Stimulated activated CD8-positive, alpha-beta memory T cell treated with anti-CD3 and anti-CD28 coated beads, Interleukin-12 subunit alpha, Interleukin-12 subunit beta, amount 100 ng/mL, for 4 hours (primary cell): ENCODE measurements at places on chromosomes 13 and 19.

DNA sequence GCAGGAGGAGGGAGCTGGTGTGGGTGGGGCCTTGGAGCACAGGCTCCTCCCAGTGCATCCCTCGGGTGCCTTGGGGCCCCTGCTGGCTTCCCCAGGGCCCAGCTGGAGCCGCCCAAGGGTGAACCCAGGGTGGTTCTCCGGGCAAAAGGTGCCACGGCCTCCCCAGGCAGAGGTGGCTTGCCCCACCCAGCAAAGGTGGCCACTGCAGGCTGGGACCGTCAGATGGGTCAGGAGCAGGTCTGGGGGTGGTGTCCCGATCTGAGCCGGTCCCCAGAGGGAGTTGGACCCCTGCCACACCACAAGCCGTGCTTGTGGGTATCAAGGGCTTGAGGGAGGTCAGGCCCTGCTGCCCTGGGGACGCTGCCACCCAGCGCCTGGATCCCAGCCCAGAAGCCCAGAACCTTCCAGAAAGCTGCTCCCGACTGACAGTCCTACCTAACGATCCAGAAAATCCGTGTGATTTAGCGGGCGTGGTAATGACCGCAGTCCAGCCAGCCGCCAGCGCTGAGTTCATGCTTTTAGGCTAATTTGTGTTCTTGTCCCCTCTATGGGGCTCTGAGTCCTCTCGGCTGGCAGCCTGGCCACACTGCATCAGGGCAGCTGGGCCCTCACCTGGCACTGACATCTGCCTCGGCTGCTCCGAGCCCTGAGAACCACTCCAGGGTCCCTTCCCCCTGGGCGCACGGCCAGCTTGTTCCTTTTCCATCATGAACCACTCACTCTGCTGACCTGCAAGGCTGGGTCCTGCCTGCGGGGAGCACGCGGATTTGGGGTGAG, 5.0 kb upstream of the GRIN3B start:
- DNase-seq, result no peak

DNA sequence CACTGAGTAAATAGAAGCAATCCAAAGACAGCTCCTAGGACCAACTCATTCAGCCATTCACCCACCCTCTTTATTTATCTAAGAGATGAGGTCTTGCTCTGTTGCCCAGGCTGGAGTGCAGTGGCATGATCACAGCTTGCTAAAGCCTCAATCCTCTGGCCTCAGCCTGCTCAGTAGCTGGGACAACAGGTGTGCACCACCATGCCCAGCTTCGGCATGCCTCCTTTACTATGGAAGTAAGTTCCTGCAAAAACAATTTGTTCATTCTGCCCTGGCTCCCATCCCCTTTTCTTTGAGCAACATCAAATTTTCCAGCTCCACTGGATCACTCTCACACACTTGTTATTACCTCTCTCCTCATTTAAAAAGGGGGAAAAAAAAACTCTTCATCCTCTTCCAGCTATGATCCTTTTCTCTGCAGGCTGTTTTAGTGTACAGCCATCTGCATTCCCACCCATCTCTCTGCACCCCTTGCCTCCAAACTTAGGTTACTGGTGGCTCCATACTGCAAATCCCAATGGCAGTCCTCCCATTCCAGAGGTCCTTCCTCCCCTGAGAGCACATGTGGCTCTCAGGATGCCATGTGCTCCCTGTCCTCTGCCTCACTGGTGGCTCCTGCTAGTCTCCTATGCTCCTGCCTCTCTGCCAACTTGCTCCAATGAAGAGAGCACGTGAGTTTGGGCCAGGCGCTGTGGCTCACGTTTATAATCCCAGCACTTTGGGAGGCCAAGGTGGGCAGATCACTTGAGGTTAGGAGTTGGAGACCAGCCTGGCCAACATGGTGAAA, 2.2 kb downstream of the ELOF1 start:
- no peak for DNase-seq

- DNase-seq, result no peak
Observed at GRCh38 chr19:48290401-48290770, 20.5 kb downstream of the ZNF114 start.

GRCh38 chr19:13008926-13009787, 13.9 kb downstream of the NFIX start:
- DNase-seq, result no peak

DNA sequence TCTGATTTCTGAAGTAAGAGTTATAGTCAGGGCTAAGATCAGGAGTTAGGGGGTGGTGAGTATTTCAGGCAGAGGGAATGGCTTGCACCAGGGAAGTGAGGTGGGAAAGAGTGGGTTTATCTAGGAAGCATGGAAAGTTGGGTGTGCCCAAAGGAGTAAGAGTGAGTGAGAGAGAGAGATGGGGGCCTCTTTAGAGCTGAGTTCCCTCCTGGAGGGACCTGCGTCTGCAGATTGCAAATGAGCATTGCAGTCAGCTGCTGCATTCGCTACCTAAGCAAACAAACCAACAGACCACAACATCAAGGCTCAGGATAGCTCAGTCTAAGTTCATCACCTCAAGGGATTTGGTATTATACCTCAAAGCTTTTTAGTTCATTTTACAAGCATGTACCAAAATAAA, 405.8 kb downstream of the FGF9 start:
- no peak for DNase-seq

- no peak for DNase-seq
Observed at GRCh38 chr19:47113850-47114651, 475 bp upstream of the ZC3H4 start.

- DNase-seq, result no peak
Observed at GRCh38 chr19:43469160-43469480, 3.7 kb upstream of the LYPD3 start.

GRCh38 chr13:58767566-58767965, 1136.0 kb downstream of the PCDH17 start:
- DNase-seq, result no peak

- no peak for DNase-seq
Observed at GRCh38 chr13:66700117-66700601, 530.0 kb downstream of the PCDH9 start.

GRCh38 chr13:39596685-39597084, 6.3 kb downstream of the LHFPL6 start:
- DNase-seq, result no peak

DNA sequence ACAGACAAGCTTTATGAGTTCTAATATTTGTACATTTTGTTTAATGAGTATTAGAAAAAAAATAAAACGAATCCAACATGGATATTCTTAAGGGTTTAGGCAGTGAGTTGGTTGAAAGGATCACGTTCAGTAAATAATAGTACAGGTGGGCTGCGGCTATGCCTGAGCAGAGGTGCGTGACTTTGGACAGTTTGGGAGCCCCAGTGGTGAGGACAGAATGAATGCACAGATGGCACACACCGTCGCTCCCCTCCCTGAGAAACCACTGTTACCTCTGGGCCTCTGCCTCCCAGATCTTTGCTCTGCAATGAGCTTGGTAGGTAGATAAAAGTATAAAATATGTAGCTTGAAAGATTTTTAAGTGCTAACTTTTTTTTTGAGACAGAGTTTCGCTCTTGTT, 153.3 kb downstream of the SIPA1L3 start:
- no peak for DNase-seq

DNA sequence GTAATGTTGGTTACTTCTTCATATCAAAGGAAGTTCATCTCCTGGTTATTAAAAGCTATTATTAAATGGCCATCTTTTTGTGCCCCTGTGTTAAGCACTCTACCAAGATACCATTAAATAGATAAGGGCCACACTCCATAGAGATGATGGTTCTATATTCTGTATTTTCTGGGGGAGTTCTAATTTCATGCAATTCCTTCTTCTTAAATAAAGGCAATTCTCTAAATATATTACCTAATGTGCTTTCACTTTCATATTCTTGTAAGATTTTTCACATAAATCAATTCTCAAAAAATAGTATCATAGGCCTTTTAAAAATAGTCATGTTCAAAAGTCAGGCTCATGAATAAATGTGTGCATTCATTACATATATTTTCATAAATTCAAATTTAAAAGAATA, 47.0 kb upstream of the USPL1 start:
- DNase-seq, result no peak

- DNase-seq, result no peak
Observed at GRCh38 chr19:4456476-4456842, 1.1 kb downstream of the UBXN6 start.

GRCh38 chr13:76596216-76596615, 290.0 kb downstream of the KCTD12 start:
- DNase-seq, result no peak

GRCh38 chr13:34757441-34757840, 184.6 kb upstream of the NBEA start:
- DNase-seq, result no peak

DNA sequence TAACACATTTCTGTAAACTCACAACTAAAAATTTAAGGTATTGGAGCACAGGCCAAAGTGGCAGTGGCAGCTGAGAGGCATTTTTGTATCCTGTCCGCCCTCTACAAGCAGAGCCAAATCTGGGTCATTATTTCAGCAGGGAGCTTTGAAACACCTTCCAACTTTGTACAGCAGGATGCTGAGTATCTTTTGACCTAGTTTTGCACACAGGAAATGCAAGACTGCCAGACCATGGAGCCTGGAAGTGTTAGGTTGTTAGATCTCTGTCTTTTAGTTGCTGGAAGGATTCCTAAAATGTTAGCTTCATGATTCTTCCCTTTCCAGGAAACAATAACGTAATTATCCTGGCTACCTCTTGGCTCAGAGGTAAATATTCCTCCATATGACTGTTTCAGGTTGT, 148.6 kb upstream of the ATXN8OS start:
- DNase-seq, result no peak

DNA sequence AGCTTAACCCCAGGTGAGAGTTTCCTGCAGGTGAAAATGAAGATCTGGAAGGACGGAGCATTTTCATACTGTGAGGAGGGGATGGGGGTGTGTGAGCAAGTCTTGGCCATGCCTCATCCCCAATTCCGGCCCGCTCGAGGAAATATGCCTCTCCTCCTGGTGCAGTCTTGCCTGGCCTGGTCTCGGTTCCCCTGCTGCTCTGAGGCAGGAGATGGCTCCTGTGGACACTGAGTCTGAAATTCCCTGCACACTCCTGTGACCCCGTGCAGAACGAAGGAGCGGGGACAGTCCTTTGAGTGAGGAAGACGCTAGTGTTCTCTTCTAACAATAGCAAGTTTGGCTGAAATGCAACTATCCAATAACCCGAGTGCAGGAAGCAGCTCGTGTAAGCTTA, 329 bp upstream of the ZNF439 start:
- DNase-seq, result no peak

GRCh38 chr19:12672744-12673143, 6.1 kb downstream of the WDR83 start:
- no peak for DNase-seq

DNA sequence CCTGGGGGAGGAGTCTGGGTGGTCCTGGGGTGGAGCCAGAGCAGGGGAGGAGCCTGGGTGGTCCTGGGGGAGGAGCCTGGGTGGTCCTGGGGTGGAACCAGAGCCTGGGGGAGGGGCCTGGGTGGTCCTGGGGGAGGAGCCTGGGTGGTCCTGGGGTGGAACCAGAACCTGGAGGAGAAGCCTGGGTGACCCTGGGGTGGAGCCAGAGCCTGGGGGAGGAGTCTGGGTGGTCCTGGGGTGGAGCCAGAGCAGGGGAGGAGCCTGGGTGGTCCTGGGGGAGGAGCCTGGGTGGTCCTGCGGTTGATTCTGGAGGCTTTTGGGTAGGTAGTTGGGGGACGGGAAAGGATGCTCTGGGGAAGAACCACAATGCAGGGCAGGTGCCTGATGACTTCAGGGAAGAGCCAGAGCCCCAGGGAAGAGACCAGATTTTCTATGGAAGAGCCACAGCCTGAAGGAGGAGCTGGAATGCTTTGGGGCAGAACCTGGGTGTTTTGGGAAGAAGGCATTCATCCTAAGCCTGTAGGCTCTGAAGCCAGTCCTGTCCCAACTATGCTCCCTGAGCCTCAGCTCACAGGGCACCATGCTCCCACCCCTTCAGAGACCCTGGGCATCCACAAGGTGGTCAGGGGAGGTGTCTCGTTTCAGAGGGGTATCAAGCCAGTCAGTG, 15.0 kb downstream of the MRPS12 start:
- no peak for DNase-seq

- no peak for DNase-seq
Observed at GRCh38 chr13:38399535-38399934, 49.9 kb downstream of the UFM1 start.

DNA sequence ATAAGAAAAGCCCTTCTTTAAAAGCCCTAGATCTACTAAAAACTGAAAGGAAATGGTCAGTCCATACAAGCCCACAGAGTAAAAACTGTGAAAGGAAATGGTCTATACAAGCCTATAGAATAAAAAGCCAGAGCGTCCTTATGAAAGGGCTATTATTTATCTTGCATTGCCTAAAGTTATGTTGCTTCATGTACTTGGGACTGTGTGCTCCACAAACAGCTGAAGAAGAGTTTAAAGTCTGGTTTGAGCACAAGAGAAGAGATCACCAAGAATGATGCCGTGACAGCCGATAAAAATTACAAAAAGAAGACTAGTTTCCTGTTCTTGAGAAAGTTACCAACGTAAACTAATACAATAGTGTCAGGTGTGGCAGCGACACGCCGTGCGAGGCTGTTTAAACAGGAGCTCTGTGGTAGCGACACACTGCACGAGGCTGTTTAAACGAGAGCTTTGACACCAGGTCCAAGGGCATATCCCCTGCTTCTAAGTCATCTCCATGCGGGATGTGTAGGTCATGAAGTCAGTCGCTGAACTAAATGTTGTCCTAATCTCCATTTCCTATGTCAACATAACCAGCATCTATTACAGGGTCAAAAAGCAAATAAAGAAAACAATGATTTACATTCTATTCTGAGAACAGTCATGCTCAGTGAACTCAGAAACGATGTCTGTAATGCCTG, 24.9 kb downstream of the PCID2 start:
- DNase-seq, result no peak

GRCh38 chr13:47869776-47870175, 131.3 kb downstream of the SUCLA2 start:
- no peak for DNase-seq

DNA sequence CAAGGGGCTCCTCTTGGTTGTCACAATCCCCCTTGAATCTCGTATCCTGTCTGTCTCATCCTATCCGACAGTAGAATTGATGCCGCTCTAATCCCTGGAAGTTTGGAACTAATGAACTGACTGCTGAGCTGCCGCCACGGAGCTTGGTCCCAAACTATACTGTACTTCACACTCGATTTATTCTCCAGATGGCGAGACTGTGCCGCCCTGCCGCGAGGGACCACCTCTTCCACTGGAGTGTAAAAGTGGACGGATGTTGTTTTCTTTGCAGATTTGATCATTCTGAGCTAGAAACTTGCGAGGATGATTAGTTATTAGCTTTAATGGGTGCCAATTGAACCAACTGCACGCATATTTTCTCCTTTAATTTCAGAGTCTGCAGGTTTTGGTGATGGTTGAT, 117.2 kb downstream of the ZIC5 start:
- DNase-seq, result no peak

GRCh38 chr13:36341718-36342117, 4.5 kb downstream of the SPART start:
- no peak for DNase-seq

- no peak for DNase-seq
Observed at GRCh38 chr19:37991176-37991835, 84.3 kb downstream of the SIPA1L3 start.

GRCh38 chr13:109274188-109274821, 512.1 kb downstream of the IRS2 start:
- DNase-seq, result no peak

GRCh38 chr13:37070956-37071355, 11.5 kb upstream of the SUPT20H start:
- no peak for DNase-seq

- no peak for DNase-seq
Observed at GRCh38 chr19:41217741-41218140, 1.3 kb upstream of the AXL start.

GRCh38 chr19:55443045-55443823, at the start of gene SHISA7:
Gene SHISA7 (minus strand): TSS chr19:55443300. CDS start chr19:55442863, 437 bp downstream.
- no peak for DNase-seq

- no peak for DNase-seq
Observed at GRCh38 chr19:6229951-6230712, 49.6 kb downstream of the MLLT1 start.
